ENCODE measurements at places on chromosomes 2 and 18. TPM values are rescaled to one million over a fixed set of nuclear protein-coding genes. Genes with fewer than 3 reads are reported as not detected.

SLC66A3 gene
- 38.9 TPM for total RNA-seq

LYPD1 gene
- 1.3 TPM for total RNA-seq

UCN gene
- 18.8 TPM for total RNA-seq

GPR35 gene
- total RNA-seq, result 9.5 TPM

MC2R gene
- not detected for total RNA-seq

POTEI gene
- 76.1 TPM for total RNA-seq

TIA1 gene
- 89.4 TPM for total RNA-seq

TUBB8B gene
- total RNA-seq, result 8.9 TPM
